ENCODE measurements at places on chromosomes 13 and 19.
A peak's percentile ranks its signal among the peaks of the same experiment; 100 is the strongest.

GRCh38 chr13:42820451-42820850 lies 39.1 kb downstream of the FAM216B start:
- H3K4me1 ChIP-seq: no peaks in the 10 kb centered on the region
- H3K4me3 ChIP-seq: no peak overlapping the region
- DNase-seq: no peak
- peaks cover 25% of the 10 kb centered on the region for H3K27me3 ChIP-seq
- no peaks in the 10 kb centered on the region for H3K36me3 ChIP-seq

DNA sequence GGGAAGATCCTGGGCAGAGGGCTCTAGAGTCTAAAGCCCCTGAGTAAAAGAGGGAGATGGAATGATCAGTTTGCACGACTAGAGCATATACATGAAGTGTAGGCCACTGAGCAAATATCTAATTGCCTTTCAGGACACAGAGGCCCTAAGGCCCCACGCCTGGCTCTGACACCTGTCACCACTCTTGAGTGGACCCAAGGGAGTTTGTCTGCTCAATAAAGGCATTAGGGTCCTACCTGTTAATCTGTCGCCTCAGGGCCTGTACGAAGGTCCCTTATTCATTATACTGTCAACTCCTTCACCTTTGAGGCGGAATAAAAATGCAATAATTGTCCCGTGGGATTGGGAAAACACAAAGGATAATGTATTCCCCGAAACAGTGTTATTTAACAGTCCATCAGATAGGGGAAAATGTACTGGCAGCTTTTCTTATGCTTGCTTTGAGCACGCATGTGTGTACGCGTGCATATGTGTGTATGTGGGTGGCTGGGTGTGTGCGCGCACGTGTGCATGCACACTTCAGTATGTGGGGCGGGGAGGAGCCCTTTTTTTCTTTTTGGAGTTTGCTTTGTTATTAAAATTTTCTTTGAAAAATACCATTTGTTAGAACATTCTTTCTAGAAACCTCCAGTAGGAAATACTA lies 161.8 kb upstream of the SERP2 start:
- no peak overlapping the region for H3K4me3 ChIP-seq
- DNase-seq: no peak
- no peaks in the 10 kb centered on the region for H3K36me3 ChIP-seq
- H3K27ac ChIP-seq: no peak overlapping the region
- H3K4me1 ChIP-seq: no peaks in the 10 kb centered on the region
- peaks cover 11% of the 10 kb centered on the region for H3K27me3 ChIP-seq

DNA sequence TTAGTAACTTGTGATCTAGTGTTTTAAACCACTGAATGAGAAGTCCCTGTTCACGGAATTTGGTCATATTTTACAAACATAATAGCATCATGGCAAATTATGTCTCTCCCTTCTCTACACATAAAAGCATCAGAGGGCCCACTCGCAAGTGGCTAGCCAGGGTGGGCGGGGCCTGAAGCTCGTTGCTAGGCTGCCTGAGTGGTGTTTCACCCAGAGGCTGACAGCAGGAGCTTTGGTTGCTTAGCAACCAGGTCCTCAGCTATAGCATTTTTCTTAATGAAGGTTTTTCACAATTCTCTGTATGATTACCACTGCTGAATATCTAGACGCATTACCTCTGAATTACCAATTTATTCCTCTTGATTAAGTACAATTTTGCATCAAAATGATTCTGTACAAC lies 126.5 kb downstream of the NALCN start:
- no peak for DNase-seq
- no peaks in the 10 kb centered on the region for H3K27me3 ChIP-seq

DNA sequence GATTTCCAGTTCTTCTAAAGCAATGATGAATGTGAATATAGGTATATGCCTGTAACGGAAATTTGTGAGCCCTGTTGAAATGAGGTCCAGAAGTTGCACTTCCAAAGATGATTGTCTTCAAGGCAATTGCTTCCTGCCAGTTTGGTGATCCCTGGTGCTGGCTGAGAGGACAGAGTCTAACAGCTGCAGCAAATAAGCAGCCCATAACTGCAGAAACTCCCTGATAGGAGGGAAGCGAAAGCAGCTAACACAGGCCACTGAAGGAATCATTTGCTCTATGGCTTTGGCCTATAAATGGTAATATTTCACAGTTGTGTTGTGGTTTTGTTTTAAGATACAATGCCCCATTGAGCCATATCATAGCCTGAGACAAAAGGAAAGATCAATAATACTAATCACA lies 451.5 kb upstream of the MIR17HG start:
- no peak overlapping the region for H3K27ac ChIP-seq
- H3K36me3 ChIP-seq: no peaks in the 10 kb centered on the region
- DNase-seq: no peak

DNA sequence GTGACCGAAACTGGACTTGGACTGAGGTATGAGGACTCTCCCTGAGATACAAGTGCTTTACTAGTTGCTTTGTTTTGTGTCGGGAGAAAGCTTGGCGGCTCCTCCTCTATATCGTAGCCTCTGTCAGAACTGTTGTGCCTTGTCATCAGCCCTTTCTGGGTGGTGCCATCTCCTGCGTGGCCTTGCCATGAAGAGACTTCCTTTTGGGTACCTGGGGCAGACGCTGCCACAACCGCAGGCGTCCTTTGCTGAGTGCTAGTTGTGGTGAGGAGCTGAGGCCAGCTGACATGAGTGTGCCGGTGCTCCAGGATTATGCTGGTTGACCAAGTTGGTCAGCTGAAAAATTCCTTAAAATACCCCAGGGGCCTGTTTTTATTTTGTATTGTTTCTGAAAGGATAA lies 124.5 kb downstream of the AKAP11 start:
- H3K4me3 ChIP-seq: peak overlapping the region; percentile 84
- DNase-seq: peak; percentile 64
- H3K27me3 ChIP-seq: no peaks in the 10 kb centered on the region
- peaks cover 91% of the 10 kb centered on the region for H3K4me1 ChIP-seq
- peaks cover 60% of the 10 kb centered on the region for H3K36me3 ChIP-seq
